ENCODE measurements at places on chromosomes 5 and 9.

DNA sequence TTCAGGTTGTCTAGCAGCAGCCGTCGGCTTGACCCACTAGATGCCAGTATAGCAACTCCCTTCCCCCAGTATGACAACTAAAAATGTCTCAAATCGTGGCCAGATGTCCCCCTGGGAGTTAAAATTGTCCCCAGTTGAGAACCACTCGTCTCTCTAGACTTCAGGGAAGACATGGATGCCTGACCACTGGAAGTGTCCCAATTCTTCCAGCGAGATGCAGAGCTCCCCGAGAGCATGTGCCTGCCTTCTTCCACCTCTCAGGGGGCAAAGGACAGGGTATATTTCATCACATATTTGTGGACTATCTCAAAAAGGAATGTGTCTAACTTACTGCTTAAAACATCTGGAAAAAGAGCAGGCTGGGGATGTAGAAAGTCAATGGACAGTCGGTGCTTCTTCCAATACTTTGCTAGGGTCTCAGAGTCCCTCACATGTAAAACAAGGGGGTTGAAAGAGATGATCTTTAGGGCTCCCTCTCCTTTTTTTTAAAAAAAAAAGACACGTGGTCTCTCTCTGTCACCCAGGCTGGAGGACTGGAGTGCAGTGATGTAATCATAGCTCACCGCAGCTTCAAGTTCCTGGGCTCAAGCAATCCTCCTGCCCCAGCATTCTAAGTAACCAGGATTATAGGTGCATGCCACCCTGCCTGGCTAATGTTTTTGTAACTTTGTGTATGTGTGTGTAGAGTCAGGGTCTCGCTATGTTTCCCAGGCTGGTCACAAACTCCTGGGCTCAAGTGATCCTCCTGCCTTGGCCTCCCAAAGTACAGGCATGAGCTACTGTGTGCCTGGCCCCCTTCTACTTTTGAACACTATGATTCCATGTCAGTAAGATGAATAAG lies 190.6 kb downstream of the DAB2IP start:
- no peak for DNase-seq

DNA sequence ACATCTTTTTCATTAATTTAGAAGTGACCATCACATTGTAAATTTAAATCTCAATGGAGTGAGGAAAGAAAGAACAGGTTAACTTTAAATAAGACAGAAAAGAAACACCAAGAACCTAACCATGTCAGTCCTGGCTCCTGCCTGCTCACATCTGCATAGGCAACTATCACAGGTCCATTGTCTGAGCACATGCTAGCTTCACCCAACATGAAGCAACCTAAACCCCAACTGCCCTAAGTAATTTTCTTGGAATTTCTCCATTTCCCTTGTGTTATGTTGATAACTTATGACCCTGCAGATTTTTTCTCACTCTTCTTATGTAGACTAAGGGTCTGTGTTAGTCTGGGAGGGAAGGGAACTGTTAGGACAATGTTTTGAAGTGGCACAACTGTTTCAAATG lies 2205.8 kb upstream of the ACO1 start:
- DNase-seq, result no peak

DNA sequence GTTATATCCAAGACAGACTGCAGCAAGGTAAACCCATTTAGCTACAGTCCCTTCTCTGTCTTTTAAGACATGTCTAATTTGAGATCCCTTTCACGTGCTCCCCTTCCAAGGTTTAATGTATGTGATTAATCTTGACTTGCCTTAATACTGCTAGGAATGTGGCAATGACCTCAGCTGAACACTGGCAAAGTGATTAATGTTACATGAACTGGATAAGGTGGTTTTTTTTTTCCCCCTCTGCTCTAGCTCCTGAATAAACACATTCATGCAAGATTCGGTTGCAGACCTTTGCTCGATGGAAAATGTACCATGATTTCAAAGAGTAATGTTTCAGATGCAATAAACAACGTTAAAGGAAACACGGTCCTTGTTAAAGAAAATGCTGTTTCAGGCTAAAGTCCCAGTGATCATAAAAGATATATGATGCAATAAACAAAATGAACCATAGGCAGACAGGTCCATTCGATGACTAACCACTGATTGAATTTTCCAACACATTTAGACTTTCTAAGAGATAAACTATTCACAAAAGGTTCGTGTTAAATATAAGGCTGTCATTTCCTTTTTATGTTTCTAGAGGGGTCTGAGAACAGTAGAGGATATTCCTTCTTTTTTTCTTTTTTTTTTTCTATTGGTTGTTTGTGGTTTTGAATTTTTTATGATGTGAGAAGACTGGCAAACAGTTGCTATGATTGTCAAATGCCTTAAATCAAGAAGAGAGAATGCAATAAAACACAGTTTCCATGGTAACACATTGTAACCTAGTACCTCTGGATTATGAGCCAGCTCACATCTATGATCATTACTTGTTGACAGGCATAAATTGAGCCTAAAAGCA lies 44.7 kb upstream of the ZNF608 start:
- DNase-seq, result no peak

DNA sequence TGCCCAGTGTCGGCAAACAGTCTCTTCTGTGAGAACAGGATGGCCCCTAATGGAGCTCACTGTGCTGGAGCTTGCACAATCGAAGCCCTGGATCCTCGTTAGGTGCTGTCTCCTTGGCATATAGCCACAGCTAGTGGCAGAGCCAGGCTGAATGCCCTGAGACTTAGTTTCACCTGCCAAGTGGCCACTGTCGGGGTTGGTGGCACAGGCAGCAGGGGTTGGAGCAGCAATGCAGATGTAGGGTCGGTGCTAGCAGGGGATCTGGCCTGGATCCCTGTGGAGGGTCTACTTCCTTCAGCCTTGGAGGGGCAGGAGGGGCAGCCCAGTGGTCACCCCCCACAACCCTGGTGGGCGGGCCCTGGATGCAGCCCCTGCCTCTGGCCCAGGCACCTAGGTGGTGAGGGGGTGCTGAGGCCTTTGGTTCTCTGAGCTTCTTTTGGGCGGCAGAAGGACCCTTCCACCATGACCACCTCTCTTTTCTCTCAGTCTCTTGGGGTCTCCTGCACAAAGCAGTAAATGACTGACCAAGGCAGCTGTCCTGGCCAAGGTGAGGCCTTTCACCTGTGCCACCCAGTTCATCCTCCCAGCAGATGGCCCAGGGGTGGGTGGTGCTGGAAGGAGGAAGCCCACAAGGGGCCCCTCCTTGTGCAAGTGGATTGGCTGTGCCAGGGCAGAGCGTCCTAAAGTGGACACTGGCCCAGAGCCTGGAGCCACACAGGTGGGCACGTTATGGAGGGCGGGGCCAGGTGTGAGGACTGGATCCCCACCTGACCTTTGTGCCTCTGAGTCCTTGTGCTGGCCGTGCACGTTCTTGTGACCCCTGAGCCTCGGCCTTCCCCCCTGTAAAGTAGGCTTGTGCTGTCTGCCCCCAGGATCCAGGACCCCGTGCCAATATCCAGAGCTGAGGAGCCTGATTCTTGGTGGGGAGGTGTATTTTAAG lies 44.8 kb downstream of the PHF2 start:
- DNase-seq, result no peak

GRCh38 chr5:3601061-3601710 lies 5.6 kb downstream of the IRX1 start:
- DNase-seq, result no peak

DNA sequence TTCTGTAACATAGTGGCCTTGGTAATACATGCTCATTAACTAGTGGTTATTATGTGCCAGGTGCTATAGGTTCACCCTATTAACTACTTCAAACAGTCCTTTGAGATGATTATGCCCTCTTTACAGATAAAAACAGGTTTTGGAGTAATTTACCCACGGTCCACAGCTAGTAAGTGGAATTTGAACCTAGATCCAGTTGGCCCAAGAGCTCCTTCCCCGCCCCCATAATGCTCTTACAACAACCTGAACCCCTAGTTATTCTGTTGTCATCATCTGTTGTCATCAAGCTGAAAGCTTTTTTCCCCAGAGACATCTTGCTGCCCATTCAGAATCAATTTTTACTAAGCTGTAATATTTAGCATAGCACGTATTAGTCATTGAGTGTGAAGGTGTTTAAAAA lies 23.2 kb downstream of the XPA start:
- DNase-seq, result no peak

DNA sequence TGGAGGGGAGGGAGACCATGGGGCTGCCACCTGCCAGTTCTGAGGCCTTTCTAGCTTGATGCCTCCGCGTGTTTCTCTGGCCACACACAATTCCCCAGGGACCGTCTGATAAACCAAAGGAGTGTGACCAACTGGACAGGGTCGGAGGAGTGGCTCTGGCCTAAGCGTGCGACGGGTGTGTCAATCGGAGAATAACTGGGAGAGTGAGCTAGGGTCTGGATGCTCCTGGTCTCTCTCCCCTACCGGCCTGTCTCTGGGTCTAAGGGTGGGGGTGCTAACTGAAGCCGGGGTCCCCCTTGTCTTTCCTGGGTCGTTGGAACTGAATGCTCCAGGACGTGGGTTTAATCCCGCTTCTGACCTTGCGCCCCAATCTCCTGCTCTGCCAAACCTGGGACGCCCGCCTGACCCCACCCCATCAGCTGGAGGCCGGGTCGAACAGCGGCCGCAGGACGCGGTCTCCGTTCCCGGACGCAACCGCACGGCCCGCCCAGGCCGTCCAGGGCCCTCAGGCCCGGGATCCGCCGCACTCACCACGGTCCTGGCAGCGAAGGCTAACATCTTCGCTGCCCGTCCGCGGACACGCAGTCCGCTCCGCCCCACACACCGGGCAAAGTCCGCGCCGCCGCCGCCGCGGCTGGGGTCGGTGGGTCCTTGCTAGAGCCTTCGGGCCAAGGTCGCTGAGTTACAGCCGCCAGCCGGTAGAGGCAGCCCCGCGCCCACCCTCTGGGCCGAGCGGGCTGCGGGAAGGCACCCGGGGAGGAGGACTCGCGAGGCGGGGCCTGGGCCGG lies 447 bp downstream of the CRAT start:
- DNase-seq, result no peak

GRCh38 chr9:36207546-36208012 lies 16.9 kb downstream of the CLTA start:
- DNase-seq, result no peak

GRCh38 chr9:91102269-91102668 lies 259.4 kb downstream of the AUH start:
- no peak for DNase-seq

DNA sequence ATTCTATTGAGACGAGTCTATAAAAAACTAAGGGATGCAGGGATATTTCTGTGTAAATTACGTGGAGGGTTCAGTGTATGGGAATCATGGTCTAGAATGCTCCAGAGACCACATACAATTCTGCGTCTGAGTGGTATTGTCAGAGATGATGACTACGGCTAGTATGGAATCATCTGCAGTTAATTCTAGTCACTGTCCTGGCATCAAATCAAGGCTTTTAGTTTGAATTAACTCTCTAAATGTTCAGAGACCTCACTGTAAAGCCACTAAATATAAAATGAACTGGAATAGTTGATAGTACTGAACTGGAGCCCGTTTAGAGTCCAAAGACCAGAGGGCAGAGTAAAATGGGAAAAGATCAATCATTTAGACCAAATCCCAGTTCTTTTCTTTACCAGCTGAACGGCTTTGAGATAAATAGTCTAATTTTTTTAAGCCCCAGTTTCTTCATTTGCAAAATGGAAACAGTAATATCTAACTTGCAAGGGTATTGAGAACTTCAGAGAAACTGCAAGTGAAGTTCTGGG lies 599.8 kb downstream of the EBF1 start:
- no peak for DNase-seq

- DNase-seq, result no peak
Measured at GRCh38 chr9:18608371-18608770, 134.4 kb downstream of the ADAMTSL1 start.

DNA sequence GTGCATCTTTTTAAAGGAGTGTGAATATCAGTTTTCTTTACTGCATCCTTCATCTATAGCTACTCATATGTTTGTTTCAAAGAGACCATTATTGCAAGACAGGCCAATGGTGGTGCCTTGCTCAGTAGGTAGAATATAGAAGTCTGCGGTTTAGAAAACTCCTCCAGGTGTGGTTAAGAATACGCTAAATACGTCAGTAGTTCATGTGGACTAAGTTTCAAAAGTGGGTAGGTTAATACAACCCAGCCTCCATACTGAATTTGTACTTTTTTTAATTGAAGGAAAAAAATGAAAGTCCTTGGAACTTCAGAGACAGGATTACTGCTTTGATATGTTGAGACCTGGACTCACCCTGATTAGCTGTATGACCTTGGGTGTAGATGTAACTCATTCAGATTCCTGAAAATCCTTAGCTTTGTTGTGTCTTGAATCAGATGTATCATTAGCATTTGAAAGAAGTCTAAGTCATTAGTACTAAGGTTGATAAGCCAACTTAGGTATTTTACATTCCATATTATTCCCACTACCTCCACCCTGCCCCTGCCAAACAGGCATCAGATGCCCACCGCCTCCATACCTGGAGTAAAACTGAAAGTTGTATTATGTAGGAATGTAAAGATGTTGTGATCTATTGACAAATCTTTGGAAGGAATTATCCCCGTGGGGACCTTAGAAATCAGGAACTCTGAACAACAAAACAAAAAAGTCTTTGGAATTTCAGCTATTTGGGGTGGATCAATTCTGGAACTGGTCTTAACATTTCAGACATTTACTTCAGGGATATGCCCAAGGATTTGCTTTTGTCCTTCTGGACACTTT lies 6.1 kb downstream of the BASP1 start:
- DNase-seq, result no peak

GRCh38 chr9:69798744-69799143 lies 21.9 kb upstream of the CFAP95 start:
- no peak for DNase-seq

GRCh38 chr5:14286574-14287421 lies 143.7 kb downstream of the TRIO start:
- DNase-seq, result no peak

- no peak for DNase-seq
Measured at GRCh38 chr5:88824141-88824540, 58.8 kb downstream of the MEF2C start.

DNA sequence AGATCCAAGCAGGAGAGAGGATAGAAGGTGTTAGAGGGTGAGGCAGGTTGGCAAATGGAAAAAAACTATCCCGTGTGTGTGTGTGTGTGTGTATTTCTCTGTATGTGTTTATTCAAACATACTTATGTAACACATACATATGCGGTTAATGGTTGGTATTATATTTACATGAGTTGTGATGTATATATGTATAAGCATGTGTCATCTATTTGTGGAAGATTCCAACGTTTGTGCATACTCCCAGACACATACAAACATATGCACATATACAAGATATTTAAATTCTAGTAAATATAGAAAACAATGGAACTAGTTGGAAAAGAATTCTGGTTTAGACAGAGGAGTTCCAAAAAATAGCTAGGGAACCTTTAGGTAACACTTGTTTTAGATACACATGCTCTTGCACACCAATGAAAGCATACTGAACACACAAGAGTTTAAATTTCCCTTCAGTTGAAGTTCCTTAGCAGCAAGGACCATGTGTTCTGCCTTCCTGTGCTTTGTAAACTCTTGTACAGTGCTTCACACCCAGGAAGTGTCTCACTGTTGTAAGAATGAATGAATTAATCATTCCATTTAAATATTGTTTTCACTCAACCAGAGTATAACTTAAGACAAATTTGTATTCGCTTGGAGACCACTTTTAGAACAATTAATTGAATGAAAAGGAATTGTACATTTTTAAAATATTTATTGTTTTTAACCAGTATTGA lies 257.8 kb downstream of the FER start:
- no peak for DNase-seq

GRCh38 chr5:128881502-128882018 lies 83.7 kb upstream of the SLC27A6 start:
- DNase-seq, result no peak
